ENCODE measurements at places on chromosomes 11 and 22.
A peak's percentile ranks its signal among the peaks of the same experiment; 100 is the strongest.

GRCh38 chr11:100941033-100941432 is 188.6 kb downstream of the PGR start:
- H3K27me3 ChIP-seq: no peaks in the 10 kb centered on the region
- no peak overlapping the region for H3K4me3 ChIP-seq
- H3K4me1 ChIP-seq: no peaks in the 10 kb centered on the region
- H3K27ac ChIP-seq: no peak overlapping the region
- DNase-seq: no peak
- H3K36me3 ChIP-seq: no peaks in the 10 kb centered on the region

DNA sequence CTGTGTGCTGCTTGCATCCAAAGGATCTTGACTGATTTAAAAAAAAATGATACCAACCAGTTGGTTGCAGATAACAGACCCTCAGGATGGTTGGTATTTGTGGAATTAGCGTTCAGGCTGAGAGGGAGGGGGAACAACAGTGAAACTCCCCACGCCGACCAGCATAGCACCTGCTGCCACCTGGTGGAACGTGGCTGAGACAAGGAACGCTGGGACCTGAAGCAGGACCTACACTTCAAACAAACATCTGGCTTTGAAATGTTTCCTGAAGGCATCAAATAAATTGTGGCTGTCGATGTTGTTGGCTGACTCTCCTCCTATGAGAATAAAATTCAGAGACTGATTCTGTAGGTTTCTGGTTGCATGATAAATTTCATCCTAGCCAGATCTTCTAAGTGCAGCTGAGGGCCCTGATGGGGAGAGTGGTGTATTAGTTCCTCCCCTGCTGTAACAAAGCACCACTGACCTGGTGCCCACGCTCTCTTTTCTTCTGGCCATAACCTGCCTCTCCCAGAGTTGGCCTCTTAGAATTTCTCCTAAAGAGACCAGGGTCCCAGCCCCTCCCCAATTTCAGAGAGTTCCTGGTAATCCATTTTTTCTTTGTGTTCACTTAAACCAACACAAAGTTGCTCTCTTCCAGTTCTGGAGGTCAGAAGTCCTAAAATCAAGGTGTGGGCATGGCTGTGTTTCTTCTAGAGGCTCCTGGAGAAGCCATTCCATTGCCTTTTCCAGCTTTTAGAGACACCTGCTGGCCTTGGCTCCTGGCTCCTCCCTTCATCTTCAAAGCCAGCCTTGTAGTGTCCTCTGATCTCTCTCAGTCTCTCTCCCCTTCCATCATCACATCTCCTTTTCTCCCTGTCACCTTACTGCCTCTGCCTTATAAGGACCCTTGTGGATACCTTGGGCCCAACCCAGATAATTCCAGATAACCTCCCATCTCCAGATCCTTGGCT is 17.3 kb downstream of the APOL2 start:
- no peak for DNase-seq
- H3K27ac ChIP-seq: no peak overlapping the region
- no peak overlapping the region for H3K4me3 ChIP-seq
- H3K27me3 ChIP-seq: no peaks in the 10 kb centered on the region
- H3K36me3 ChIP-seq: no peaks in the 10 kb centered on the region

DNA sequence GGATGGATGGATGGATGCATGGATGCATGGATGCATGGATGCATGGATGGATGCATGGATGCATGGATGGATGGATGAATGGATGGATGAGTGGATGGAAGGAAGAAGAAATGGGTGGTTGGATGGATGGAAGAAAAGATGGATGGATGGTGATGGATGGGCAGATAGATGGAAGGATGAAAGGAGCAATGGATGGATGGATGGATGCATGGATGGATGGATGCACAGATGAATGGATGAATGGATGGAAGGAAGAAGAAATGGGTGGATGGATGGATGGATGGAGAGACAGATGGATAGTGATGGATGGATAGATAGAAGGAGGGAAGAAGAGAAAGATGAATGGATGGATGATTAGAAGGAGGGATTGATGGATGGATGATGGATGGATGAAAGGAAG is 30.2 kb upstream of the LINC01488 start:
- H3K36me3 ChIP-seq: no peaks in the 10 kb centered on the region
- DNase-seq: no peak
- H3K27me3 ChIP-seq: no peaks in the 10 kb centered on the region
- no peak overlapping the region for H3K27ac ChIP-seq
- peaks cover 36% of the 10 kb centered on the region for H3K4me1 ChIP-seq

DNA sequence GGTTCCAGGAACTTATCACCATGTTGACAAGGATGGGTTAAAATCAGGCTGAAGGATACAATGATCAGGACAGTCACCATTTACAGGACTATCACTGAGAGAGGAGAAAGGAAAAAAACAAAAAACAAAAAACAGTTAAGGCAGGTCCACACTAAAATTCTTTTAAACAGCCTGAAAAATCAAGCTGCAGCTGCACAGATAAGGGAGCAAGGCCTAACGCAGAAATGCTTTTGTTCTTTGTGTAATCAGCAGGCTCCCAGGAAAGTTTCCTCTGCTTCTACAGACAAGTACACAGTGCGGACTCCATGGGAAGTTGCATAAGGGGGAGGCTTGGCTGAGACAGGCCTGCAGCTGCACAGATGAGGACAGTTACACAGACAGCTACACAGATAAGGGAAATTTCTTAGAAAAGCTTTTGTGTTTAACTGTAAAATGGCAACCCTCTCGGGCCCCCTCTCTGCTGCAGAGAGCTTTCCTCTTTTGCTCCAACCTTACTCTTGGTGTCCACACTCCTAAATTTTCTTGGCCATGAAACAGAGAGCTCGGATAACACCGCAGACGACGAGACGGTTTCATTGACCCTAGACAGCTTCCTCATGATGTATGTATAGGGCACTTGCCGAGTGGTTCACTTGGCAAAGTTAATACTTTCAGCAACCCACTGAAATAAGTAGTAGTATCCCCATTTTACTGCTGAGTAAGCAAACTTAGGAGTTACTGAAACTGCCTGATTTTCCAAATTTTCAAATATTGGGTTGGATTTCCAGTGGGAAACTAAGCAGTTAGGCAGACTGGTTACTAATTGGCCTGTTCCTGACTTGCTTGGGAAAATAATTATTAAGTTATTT is 45.5 kb downstream of the PIWIL3 start:
- H3K27me3 ChIP-seq: no peaks in the 10 kb centered on the region
- H3K36me3 ChIP-seq: no peaks in the 10 kb centered on the region
- H3K4me3 ChIP-seq: no peak overlapping the region
- H3K4me1 ChIP-seq: no peaks in the 10 kb centered on the region

DNA sequence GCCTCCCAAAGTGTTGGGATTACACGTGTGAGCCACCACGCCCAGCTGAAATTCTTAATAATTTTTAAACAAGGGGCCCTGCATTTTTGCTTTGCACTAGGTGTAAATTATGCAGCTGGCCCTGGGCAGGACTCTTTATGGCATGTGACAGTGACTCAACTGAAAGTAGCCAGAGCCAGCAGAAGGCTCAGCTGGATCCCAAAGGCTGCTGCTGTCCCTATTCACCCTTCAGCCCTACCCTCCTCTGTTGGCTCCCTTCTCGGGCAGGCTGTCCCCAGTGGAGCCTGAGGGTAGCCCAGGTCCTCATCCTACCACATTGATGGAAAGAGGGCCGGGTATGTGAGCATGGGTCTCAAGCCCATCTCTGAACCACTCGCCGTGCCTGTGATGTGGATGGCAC is 45.6 kb downstream of the CD82 start:
- H3K4me1 ChIP-seq: peaks cover 35% of the 10 kb centered on the region
- peak overlapping the region; percentile 33 for H3K27ac ChIP-seq
- H3K4me3 ChIP-seq: no peak overlapping the region
- H3K36me3 ChIP-seq: peaks cover 95% of the 10 kb centered on the region
- DNase-seq: no peak
- no peaks in the 10 kb centered on the region for H3K27me3 ChIP-seq

- DNase-seq: no peak
- H3K4me3 ChIP-seq: no peak overlapping the region
- peaks cover 8% of the 10 kb centered on the region for H3K27me3 ChIP-seq
- no peaks in the 10 kb centered on the region for H3K4me1 ChIP-seq
- H3K27ac ChIP-seq: no peak overlapping the region
These were observed 27.6 kb downstream of the SLC6A5 start for GRCh38 chr11:20627026-20627425.

- H3K27ac ChIP-seq: peak within 1 kb of the TSS; percentile 87
- H3K4me3 ChIP-seq: peak within 1 kb of the TSS; percentile 55
- H3K36me3 ChIP-seq: no peaks in the 10 kb centered on the region
- peaks cover 33% of the 10 kb centered on the region for H3K27me3 ChIP-seq
These were observed at the start of gene ESAM for GRCh38 chr11:124762105-124762623. Gene ESAM, minus strand, starts transcription at chr11:124762290. Its CDS starts 136 bp downstream, at chr11:124762154.

- H3K27ac ChIP-seq: no peak overlapping the region
- H3K27me3 ChIP-seq: no peaks in the 10 kb centered on the region
- no peak for DNase-seq
- no peaks in the 10 kb centered on the region for H3K36me3 ChIP-seq
- no peak overlapping the region for H3K4me3 ChIP-seq
These were observed 9.7 kb downstream of the TBCEL start for GRCh38 chr11:121033635-121034034.

GRCh38 chr11:96314326-96315020 is 28.5 kb downstream of the MAML2 start:
- peaks cover 42% of the 10 kb centered on the region for H3K4me1 ChIP-seq
- no peak overlapping the region for H3K4me3 ChIP-seq
- peak overlapping the region; percentile 64 for H3K27ac ChIP-seq

GRCh38 chr22:17548010-17548755 is 15.1 kb upstream of the SLC25A18 start:
- no peak overlapping the region for H3K27ac ChIP-seq
- no peaks in the 10 kb centered on the region for H3K36me3 ChIP-seq
- no peak overlapping the region for H3K4me3 ChIP-seq
- DNase-seq: no peak

- no peaks in the 10 kb centered on the region for H3K27me3 ChIP-seq
- H3K27ac ChIP-seq: peak overlapping the region; percentile 87
- DNase-seq: no peak
- no peaks in the 10 kb centered on the region for H3K36me3 ChIP-seq
- peaks cover 6% of the 10 kb centered on the region for H3K4me1 ChIP-seq
These were observed 11.3 kb downstream of the TRIM66 start for GRCh38 chr11:8671193-8671612.

DNA sequence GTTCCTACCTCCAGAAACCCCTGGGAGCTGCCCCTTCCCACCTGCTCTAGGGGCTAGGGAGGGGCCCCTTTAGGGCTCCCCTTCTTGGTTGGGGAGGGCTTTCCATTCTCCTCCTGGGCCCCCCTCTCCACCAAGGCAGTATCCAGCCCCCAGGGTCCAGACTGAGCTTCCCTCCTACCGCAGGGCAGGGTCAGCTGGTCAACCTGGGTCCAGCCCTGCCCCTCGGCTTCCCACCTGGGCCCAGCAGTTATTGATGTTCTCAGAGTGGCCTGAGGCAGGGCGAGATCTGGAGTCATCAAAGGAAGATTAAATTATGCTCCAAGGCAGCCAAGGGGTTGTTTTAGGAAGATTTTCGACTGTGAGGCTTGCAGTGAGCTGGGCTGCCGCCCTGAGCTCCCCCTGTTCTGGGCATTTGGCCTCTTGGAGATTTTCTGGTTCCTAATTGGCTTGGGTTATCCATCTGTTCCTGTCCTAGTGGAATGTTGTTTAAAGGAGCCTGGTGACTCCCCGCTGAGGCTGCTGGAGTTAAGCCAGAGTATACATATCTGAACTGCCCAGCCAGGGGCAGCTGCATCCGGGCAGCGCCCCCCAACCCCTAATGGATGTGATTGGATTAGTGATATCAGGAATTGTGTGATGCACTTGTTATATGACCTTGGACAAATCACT is 1.8 kb upstream of the SLC22A8 start:
- H3K4me1 ChIP-seq: peaks cover 15% of the 10 kb centered on the region
- no peaks in the 10 kb centered on the region for H3K27me3 ChIP-seq
- no peak for DNase-seq
- no peak overlapping the region for H3K4me3 ChIP-seq

DNA sequence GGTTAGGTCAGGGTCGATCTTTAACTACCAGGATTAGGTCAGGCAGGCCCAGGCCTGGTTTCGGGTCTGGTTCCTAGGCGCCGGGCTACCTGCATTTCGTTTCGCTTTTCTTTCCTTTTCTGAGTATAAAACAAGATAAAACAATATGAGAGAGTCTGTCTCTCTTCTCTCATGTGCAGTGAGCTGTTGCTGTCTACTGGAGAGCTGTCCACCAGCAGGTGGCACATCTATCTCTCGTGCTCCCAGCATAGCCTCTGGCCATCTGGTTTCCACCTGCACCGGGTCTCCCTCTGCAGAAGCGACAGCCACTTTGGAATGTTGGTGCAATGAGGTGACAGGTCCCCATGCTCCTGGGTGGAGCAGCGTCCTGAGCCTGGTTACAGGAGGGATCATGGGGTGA is 27.6 kb downstream of the RIBC2 start:
- H3K36me3 ChIP-seq: no peaks in the 10 kb centered on the region
- no peak for DNase-seq
- peak overlapping the region; percentile 72 for H3K27ac ChIP-seq
- H3K4me3 ChIP-seq: peak overlapping the region; percentile 8
- no peaks in the 10 kb centered on the region for H3K27me3 ChIP-seq

- no peak for DNase-seq
- H3K4me3 ChIP-seq: no peak overlapping the region
- H3K36me3 ChIP-seq: peaks cover 28% of the 10 kb centered on the region
These were observed 51.5 kb upstream of the RAB1B start for GRCh38 chr11:66216911-66217310.

GRCh38 chr11:81915045-81915444 is 818.6 kb downstream of the FAM181B start:
- no peak for DNase-seq
- H3K4me1 ChIP-seq: no peaks in the 10 kb centered on the region
- no peak overlapping the region for H3K4me3 ChIP-seq
- H3K27ac ChIP-seq: no peak overlapping the region

GRCh38 chr11:235609-235996 is 539 bp downstream of the SIRT3 start:
- peak overlapping the region; percentile 87 for H3K4me3 ChIP-seq
- no peaks in the 10 kb centered on the region for H3K27me3 ChIP-seq
- H3K4me1 ChIP-seq: peaks cover 35% of the 10 kb centered on the region

DNA sequence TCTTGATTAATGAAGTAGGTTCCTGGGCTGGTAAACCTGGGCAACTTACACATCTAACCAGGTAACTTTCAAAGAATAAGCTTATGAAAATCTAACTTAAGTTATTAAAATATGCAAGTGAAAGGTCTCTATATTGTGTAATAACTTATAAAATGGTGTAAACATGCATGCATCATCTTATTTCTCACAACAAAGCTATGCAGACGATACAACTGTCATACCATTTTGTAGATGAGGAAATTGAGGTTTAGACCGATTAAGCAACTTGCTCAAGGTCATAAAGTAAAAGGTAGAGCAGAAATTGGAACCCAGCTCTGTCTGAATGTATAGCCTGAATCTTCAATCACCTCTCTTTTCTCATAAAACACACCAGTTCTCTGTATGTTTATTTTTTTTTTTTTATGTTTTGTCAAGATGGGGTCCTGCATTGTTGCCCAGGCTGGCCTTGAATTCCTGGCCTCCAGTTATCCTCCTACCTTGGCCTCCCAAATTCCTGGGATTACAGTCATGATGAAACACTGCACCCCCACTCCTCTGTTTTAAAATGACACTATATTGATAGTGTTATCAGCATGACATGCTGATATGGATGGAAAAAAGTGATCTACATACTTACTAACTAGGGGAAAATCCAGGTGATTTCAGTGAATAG is 109.6 kb downstream of the SGSM3 start:
- H3K27me3 ChIP-seq: no peaks in the 10 kb centered on the region
- no peak overlapping the region for H3K27ac ChIP-seq
- DNase-seq: no peak
- no peaks in the 10 kb centered on the region for H3K36me3 ChIP-seq
- no peak overlapping the region for H3K4me3 ChIP-seq

Measured in esophagus squamous epithelium (tissue), 5 donors.